ENCODE measurements at places on chromosomes 11 and 22.

- DNase-seq: peak; percentile 88
Measured at GRCh38 chr22:29553351-29554224, at the start of gene THOC5. Gene THOC5 (minus strand): TSS chr22:29553757. CDS start chr22:29549147, 4,610 bp downstream.

GRCh38 chr11:129391821-129392220, 16.2 kb downstream of the BARX2 start:
- DNase-seq: no peak

DNA sequence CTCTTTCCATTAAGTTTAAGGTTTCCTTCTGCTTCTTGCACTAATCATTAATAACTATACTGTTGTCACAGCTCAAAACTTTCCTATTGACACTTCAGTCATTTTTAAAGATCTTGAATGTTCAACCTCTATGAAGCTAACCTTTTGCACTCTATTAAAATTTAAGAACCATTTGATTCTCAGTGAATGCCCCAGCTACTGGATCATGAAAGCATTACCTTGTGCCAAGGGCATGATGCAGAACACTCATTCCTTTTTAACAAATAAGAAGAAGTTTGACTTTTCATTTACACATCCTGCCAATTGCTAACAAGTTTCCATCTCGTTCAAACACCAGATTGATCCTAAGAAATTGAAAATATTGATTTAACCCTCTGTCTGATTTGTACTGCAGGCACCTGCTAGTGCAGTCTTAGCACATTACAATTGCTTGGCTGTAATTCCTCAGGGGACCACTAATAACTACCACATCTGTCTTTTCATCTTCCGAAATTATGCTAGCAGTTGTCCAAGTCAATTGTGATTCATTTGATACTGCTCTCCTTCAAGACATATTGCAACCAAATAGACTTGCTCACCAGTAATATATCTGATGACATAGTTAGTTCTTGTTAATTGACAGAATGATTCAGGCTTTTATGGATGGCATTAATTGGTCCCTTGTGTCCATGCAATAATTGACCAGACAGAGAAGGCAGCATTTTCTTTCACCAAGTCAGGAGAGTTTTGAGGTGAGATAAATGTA, 158.4 kb downstream of the TEAD1 start:
- peak; percentile 38 for DNase-seq

- DNase-seq: no peak
Measured at GRCh38 chr11:2827256-2827655, 58.3 kb downstream of the CDKN1C start.

GRCh38 chr11:88464528-88464927, 127.0 kb upstream of the CTSC start:
- DNase-seq: no peak

DNA sequence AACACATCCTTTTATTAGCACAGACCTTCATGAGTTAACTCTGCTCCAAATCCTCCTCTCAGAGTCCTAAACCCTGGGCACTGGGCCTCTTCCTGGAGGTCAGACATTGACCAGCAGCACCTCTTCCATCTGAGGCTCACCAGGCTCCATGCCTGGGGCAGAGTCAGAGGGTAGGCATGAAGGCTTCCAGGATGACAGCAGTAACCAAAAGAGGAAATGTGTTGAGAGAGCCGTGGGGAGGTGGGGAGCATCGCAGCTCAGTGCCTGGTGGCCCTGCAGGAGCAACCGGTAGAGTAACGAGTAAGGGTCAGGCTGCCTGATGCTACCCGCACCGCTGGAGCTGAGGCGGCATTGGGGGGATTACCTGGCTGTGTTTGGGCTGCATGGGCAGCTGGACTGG, 9.4 kb upstream of the NAV2 start:
- DNase-seq: no peak

- DNase-seq: no peak
Measured at GRCh38 chr22:19749876-19750275, 10.7 kb upstream of the TBX1 start.

DNA sequence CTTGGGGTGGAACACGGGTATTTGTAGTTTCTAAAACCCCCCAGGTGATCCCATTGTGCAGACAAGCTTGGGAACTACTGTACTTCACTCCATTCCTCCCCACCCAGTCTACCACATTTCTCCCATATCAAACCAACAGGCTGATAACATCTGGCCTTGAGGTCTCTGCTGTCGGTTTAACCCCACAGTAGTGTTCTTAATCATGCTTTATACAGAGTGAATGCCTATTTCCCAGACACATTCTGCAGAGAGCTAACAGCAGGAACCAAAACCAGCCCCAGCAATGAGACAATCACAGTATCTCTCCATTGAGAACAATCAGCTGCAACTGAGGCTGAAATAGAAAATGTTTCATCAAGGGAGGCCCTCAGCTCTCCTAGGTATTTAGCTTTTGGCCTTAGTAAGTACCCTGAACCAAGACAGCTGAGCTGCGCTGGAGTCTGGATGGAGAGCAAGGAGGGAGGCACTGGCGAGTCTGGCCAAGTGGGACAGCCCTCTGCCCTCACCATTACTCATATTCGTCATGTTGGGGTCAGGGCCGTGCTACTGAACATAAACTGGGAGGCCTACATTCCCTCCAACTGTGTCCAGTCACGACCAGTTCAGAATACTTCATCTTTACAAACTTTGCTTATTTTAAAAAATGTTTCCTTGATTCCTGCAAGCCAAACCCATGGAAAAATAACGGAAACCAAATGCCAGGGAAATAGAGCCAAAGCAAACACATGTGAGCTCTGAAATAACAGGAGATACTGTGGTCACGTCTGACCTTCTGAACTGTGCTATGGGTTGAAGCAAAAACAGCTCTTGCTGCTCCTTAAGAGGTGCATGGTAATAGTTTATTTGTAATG, 81.0 kb downstream of the CCDC34 start:
- DNase-seq: no peak
